Tibial nerve (tissue), 4 donors: ENCODE measurements at places on chromosomes 12 and 14.

DNA sequence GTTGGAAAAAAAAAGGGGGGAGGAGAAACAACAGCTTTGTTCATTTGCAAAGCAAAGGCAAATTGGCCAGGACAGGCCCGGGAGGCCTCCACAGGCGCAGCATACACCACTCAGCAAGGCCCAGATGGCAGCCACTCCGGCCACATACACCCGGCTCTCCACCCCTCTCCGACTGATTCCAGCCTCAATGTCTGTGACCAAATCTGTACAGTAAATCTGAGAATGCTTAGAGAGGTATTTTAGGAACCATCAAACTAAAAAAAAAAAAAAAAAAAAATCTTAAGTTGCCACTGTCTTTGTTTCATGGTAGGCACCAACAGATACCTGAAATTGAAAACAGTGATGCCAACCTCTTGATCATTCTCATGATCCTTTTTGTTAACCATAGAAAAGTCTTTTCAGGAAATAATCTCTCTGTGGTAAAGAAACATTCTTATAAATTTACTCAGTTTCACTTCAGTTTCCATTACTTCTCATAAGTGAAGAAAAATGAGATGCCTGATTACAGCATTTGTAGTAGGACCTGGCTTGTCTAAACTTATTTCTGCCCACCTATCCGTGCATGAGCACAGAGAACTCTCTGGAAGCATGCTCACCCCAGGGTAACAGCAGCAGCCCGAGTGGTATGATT, 20.2 kb downstream of the VPS37B start:
- no peak for DNase-seq
- no peaks in the 10 kb centered on the region for H3K27me3 ChIP-seq
- no peaks in the 10 kb centered on the region for H3K36me3 ChIP-seq
- H3K4me1 ChIP-seq = peaks cover 66% of the 10 kb centered on the region
- peak overlapping the region; percentile 40 for H3K27ac ChIP-seq
- H3K4me3 ChIP-seq = no peak overlapping the region

- no peak overlapping the region for H3K27ac ChIP-seq
- H3K36me3 ChIP-seq = peaks cover 7% of the 10 kb centered on the region
- no peaks in the 10 kb centered on the region for H3K4me1 ChIP-seq
- no peaks in the 10 kb centered on the region for H3K27me3 ChIP-seq
These were observed 76.1 kb downstream of the RBM19 start for GRCh38 chr12:113889891-113890581.

DNA sequence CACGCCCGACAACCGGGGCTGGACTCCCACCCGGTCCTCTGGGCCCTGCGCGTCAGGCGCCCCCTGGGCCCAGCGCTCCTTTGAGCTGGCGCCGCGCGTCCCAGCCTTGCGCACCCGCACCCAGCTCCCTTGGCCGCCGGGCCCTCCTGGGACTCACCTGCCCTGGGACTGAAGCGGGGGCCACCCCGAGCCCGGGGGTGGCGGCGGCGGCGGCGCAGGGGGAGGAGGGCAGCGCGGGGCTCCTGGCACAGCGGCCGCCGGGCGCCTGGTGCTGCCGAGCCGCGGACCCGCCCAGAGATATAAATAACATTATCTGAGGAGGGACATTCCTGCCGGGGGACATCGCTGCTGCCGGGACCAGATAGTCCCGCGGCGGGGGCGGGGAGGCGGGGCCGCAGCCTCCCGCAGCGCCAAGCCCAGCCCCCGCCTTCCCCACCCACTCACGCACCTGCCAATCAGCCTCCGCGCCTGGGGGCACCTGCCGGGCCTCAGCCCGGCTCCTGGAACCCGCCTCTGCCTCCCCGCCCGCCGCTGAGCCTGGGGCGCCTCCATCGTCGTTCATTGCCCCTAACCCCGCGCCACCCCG, at the start of gene SPTB:
Gene SPTB (minus strand): TSS at position 273 of the 586 bp plus-strand sequence. CDS start 56,813 bp downstream, outside the sequence.
- DNase-seq = no peak
- H3K4me3 ChIP-seq = peak within 1 kb of the TSS; percentile 62
- H3K4me1 ChIP-seq = peaks cover 20% of the 10 kb centered on the region
- no peaks in the 10 kb centered on the region for H3K27me3 ChIP-seq

DNA sequence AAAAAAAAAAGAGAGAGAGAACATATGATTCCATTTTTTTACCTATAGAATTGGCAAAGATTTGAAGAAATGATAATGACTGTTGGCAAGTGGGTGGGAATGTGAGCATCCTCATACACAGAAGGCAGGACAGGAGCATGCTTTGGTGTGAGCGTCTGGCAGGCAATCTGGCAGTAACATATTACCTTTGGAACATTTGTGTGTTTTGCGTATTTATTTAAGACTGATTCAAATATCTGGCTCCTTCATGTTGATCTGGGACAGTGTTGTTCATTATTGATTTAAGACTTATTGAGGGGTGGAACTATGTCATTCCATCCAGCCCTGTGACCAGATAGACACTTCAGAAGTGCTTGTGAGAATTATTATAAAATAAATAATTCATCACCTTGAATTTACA, 53.1 kb downstream of the PPP1R36 start:
- H3K27ac ChIP-seq = no peak overlapping the region
- no peak for DNase-seq
- H3K27me3 ChIP-seq = no peaks in the 10 kb centered on the region
- H3K36me3 ChIP-seq = no peaks in the 10 kb centered on the region
- H3K4me1 ChIP-seq = no peaks in the 10 kb centered on the region

DNA sequence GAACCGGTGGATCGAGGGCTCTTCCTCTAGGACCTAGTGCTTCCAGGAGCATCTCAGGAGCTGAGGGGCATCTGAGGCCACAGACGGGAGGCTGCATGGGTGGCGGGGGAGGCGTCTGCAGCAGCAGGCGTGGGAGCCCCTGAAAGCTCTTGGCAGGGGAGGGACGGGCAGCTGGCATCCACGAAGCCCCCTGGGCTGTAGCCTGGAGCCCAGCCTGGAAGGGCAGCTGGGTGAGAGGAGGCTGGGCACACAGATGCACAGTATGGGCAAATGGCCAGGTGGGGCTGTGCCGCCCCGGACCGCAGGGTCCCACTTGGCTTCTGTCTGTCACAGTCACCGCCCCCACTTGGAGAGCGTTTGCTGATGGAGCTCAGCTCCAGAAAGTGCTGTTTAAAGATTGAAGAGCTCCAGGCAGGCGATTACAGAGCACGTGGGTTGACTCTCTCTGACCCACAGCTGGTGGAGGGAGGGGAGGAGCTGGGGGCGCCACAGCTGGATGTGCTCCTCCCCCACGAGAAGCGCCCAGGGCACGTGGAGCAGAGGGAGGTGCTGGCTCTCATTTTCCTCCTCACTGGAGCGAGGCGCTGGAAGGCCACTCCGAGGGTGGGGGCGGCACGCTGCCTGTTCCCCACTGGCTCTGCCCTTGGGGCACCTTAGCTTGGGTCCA, 155.0 kb upstream of the C14orf180 start:
- H3K27ac ChIP-seq = no peak overlapping the region
- no peak for DNase-seq
- H3K4me1 ChIP-seq = no peaks in the 10 kb centered on the region
- no peaks in the 10 kb centered on the region for H3K36me3 ChIP-seq
- H3K4me3 ChIP-seq = no peak overlapping the region

DNA sequence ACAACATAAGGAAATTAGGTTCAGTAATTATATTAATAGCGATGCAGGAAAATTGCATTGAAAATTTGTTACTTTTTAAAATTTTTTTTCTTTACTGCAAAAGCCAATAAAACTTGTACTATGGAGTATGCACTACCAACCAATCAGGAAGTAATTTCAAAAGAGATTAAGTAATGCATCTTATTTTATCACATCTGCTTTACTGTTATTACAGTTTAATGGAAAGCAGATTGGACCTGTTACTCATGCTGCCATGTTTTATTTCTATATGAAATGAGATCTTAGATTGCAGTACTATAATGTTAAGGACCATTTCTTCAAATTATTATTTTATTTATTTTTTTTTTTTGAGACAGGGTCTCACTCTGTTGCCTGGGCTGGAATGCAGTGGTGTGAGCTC, 1.7 kb upstream of the STRN3 start:
- H3K4me3 ChIP-seq = no peak overlapping the region
- peaks cover 10% of the 10 kb centered on the region for H3K4me1 ChIP-seq
- no peaks in the 10 kb centered on the region for H3K27me3 ChIP-seq
- H3K27ac ChIP-seq = no peak overlapping the region
- H3K36me3 ChIP-seq = no peaks in the 10 kb centered on the region
